ENCODE measurements at places on chromosomes 1 and 21.

DNA sequence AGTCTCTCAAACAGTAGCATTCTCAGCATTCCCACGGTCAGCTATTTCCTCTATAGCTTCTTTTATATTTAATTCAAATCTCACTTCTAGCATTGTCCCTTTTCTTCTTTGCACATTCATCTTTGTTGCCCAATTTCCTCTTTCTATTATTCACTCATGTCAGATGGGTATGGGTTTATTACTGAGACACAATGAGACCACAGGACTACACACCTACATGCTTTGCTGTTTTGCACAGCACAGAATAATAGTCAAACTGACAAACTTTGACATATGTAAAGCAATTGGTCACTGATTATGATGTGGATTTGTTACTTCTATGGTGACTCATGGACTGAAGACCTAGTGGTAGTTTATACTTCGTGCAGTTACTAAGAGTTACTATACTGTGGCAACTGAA, 5.8 kb upstream of the CD1C start:
- no peak for DNase-seq

- no peak for DNase-seq
Observed at GRCh38 chr1:223669003-223669795, 3.7 kb upstream of the CAPN8 start.

- DNase-seq: no peak
Observed at GRCh38 chr1:58933599-58933926, 149.7 kb upstream of the JUN start.

DNA sequence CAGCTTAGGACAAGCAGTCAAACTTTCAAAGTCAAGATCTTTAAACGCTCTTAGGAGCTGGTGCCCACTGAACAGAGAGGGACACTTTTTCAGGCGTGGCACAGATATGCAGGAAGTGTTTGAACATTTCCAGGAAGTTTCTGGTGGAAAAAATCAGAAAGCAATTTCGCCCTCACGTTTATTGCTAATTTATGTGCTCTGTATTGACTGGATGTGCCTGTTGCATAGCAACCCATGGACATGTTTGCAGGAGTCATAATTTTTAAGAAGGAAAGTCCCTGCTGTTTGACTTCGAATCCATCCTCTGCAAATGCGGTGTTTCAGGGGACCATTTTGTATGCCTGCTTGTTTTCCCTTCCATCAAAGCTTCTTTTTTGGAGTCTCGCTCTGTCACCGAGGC, 239.9 kb upstream of the IRF2BP2 start:
- no peak for DNase-seq

DNA sequence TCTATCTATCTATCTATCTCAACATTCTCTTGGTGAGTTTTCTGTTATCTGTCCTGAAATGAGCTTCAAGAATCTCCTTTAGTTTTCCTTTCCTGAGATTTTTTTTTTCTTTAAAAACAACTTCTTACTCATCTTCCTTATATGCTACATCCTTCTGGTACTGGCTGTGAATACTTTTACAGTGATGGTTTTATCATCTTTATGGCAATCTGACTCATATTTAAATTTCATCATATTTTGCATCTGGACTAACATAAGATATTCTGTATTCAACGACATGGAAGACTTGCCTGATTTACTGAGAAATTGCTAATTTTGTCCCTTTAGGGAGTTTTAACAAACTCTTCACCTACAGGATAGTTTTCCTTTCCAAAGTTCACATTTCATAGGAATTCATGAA, 33.0 kb downstream of the PDE4B start:
- DNase-seq: peak; percentile 47

DNA sequence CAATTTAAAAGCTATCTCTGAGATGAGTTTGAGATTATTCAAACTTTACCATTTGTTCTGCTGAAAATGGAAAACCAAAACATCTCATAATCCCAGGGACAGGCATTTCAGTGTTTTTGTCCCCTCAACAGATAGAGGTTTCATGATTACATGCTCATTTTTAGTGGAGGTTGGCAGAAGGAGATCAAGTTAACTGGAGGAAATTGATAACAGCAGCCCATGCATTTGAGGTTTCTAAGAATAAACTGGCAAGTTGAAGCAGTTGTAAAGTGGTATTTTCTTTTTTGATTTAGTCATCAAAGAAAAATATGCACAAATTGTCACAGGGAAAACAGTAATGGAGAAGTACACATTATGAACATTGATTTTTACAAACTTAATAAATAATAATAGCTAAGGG, 205.8 kb downstream of the PLA2G4A start:
- DNase-seq: no peak

- peak; percentile 87 for DNase-seq
Observed at GRCh38 chr1:2199042-2199810, 4.7 kb upstream of the FAAP20 start.

DNA sequence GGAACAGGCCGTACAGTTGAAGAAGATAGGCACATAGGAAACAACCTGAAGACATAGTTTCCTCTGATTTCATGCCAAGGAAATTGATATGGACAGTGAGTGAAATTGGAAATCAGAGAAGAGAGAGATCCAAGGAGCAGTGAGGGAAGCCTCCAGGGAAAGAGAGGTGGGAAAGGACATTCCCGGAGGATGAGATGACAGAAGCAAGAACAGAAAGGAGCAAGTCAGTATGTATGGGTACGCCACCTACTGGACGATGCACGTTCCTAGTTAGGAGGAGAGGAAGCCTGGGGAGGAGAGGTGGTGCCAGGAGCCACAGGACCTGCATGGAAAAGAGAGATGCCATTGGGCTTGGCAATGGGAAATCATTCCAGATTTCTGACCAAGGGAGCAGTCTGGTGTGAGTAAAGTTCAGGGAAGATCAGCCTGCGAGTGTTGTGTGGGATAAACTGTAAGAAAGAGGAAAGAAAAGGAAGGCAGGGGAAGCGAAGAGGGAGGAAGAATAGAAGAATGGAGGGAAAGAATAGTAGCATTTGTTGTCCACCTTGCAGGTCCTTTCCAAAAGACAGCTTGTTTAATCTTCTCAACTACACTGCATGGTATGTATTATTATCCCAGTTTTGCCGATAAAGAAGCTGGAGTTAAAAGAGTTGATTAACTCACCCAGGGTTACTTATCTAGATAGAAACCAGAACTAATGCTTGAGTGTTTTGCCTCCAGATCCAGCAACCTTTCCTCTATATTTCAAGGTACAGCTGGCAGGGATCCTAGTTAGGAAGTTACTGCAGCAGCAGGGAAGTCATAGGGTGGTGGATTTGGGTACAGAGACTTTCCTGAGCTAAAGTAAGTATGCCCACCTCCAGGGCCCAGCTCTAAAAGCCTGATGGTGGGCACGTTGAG, 27.4 kb downstream of the C1orf116 start:
- peak; percentile 57 for DNase-seq

DNA sequence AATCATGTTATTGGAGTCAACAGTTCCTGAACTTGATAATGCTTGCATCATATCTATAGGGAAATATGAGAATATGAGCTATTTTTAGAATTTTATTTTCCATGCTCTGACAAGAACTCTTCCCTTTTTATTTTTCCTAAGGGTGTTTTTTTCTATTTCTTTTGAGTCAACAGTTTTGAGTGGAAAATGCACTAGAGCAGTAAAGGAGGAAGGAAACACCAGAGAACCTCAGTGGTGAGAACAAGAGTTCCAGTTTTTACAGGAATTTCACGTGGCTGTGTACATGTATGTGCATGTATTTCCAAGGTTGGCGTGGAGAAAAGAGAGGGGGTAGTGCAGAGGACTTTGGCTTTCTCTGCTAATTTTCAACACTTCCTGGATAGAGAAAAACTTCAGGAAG, 63.6 kb upstream of the TNFSF18 start:
- no peak for DNase-seq

DNA sequence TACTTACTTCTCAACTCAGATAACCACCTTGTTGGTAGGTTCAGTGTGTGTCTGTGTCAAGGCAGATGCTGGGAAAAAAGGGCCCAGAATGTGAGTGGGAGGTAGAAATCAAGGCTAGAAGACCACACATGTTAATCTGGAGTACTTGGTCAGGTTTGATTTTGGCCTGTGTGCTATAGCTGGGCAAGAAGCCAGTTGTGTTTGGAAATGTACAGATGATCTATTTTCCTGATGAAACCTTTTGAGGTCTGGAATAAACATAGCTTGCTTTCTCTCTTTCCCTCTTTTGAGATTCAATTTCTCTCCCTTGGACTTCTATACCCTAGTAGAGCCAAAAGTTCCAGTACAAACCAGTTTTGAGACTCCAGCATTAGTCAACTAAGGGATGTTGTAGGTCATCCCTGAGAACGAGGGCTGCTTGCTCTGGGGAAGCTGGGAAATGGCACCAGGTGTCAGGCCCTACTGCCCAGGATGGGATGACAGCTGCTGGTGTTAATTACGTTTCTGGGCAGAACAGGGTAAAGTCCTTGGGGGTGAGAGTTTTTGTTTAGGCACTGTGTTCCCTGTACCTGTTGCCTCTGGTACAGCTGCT, 15.8 kb downstream of the MAPKAPK2 start:
- DNase-seq: no peak

DNA sequence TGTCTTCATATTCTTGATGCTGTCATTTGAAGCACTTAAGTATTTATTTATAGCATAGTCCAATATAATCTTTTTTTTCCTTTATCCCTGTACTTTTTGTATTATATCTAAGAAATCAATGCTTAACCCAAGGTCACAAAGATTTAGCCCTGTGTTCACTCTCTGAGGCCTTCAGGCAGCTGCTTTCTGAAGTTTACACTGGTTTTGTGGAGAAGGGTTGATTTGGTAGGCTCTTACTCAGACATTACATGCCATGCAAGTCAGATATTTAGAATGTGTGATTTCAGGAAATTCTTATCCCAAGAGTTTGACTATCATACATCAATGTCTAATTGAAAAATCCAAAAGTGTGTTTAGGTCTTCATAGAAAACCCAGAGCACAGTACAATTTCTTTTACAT, 56.3 kb downstream of the PALMD start:
- DNase-seq: no peak

DNA sequence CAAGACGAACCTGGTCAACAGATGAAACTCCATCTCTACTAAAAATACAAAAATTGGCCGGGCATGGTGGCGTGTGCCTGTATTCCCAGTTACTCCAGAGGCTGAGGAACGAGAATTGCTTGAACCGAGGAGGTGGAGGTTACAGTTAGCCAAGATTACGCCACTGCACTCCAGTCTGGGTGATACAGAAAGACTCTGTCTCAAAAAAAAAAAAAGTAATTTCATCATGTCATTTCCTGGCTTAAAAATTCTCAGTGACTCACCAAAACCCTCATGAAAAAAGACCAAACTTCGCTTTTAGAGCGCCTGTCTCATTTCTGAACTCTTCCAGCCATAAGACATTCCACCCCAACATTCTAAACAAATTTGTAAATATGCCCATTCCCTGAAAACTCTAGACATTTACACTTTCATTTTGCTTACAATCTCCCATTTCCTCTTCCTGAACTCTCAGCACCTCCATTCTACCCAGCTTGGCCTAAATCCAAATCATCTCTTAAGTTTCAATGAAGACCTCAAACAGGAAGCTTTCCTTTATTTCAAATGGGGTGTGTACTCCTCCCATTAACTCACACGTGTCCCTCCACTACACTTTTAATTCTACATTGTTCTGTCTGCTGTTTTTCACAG, 50.5 kb upstream of the PRRC2C start:
- peak; percentile 68 for DNase-seq

DNA sequence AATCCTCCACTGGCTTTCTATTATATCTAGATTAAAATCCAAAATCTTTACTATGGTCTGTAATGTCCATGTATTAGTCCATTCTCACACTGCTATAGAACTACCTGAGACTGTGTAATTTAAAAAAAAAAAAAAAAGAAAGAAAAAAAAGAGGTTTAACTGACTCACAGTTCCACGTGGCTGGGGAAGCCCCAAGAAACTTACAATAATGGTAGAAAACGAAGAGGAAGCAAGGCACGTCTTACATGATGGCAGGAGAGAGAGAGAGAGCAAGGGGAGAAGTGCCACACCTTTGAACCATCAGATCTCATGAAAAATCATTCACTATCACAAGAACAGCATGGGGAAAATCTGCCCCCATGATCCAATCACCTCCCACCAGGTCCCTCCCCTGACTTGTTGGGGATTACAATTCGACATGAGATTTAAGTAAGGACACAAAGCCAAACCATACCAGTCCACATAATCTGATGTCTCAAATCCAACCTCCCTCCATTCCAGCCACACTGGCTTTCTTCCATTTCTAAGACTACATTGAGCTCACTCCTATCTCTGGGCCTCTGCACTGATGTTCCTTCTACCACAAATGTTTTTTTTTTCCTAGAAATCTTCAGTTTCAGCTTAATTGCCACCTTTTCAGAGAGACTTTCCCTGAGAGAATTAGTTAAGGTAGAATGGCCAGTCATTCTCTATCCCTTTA, 92.4 kb downstream of the EIF4G3 start:
- DNase-seq: no peak

DNA sequence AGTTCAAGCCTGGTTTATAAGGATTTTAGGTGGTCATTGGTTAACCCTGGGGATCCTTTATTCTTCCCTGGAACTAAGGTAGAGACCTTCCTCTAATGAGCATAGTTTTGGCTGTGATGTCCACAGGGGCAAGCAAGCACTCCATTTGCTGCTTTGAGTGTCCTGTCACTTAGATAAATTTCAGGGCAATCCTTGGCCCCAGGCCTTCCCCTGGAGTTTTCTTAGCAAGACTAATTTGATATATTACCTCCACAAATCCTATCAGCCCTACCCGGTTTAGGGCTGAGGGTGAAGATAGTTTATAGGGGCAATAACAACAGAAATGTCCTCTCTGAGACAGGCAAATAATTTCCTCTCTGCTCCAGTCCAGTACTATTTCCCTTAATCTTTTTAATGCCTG, 166.6 kb downstream of the CYYR1 start:
- DNase-seq: no peak

GRCh38 chr1:111988377-111988742, 1.1 kb downstream of the KCND3 start:
- no peak for DNase-seq

DNA sequence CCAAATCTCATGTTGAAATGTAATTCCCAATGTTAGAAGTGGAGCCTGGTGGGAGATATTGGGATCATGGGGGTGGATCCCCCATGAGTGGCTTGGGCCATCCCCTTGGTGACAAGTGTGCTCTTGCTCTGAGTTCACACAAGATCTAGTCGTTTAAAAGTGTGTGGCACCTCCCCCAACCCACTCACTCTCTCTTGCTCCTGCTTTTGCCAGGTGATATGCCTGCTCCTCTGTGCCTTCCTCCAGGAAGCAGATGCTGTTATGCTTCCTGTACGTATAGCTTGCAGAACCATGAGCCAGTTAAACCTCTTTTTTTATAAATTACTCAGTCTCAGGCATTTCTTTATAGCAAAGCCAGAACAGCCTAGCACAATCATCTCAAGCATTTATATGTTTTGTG, 23.0 kb upstream of the HSPA13 start:
- no peak for DNase-seq

- no peak for DNase-seq
Observed at GRCh38 chr21:29419422-29419821, 120.7 kb downstream of the BACH1 start.

GRCh38 chr1:17688217-17688810, 66.8 kb upstream of the ACTL8 start:
- DNase-seq: no peak

DNA sequence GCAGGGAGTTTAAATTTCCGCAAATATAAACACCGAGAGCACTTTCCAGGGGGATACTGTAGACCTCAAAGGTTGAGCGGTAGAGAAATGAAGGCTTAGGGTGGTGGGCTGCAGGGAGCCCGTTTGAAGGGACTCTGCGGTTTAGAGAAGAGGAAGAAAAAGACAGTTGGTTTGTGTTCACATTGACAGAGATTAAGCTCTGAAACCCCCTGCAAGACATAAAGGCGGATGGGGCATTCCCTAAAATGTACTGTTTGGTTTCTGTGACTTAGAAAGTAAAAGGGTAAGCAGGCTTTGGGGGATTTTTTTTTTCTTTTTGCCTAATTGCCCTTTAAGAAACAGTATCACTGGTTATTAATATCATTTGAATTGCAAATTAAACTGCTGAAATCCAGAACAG, 1.3 kb downstream of the KAZN start:
- no peak for DNase-seq
